Stimulated activated naive CD4-positive, alpha-beta T cell (primary cell): ENCODE measurements at places on chromosomes 2 and 18.

DNA sequence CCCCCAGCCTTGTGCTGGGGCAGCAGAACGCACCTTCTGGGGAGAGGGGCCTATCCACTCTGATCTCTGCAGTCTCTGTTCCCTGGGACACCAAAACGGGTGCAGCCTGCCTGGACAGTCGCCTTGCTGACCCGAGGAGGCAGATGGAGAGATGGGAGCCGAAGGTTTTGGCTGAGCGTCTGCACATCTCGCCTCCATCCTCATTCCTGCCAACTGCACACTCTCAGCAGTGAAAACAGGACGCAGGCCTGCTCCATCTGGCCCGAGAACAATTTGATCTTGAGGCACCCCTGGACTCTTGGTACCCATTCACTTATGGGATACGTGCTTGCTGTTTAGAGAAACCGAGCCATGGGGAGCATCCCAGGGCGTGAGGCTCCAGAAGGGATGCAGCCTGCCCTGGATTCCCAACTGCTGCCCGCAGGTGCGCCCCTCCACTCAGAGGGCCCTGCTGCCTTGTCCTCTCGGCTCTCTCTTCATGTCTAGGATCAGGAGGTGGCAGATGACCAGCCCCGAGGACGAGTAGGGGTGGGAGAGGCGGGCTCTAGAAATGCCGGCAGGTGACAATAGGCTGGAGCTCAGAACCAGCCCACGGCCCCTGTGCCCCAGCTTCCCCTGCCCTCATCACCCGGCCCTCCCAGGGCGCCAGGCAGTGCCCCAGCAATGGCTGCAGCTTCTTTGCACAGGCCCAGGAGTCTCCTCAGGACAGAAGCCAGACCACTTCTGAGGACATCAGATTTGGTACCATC, 9.1 kb upstream of the SEMA4C start:
- no peak for DNase-seq

- no peak for DNase-seq
Observed at GRCh38 chr18:76791106-76791505, 31.3 kb upstream of the ZNF236 start.

DNA sequence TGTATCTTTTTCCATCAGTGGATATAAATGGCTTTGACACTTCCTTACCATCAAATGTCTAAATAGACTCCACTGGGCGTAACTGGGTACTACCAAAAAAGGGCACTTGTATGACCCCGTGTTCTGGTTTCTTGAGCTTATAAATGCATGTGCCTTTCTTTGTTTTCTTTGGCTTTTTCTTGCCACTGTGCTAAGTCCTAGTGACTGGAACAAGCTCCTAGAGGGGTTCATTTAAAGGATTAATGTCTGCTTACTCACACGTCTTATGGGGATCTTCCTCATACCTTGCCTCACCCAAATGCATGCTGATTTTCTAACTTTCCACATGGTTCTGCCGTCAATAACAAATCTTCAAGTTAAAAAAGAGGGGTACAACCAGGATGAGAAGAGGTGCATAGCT, 19.8 kb upstream of the ZNF532 start:
- no peak for DNase-seq

DNA sequence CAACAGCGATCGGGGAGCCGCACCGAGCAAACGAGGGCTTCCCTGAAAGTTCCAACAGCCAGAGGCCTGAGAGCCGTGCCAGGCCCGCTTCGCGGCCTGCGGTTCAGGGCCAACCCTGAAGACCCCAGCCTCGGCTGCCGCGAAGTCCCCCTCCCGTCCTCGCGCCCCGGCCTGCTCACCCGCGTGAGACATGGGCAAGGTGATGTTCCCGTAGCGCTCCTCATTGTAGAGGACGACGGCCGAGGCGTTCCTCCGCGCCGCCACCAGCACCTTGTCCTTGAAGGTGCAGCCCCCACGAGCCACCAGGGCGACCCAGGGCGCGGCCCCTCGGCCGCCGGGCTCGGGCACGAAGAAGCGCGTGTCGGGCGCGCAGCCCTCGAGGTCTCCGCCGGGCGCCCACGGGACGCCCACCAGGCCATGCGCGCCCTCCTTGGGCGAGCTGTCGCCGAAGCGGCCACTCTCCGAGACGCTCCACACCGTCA, 510 bp downstream of the RNF149 start:
- DNase-seq = peak; percentile 42

DNA sequence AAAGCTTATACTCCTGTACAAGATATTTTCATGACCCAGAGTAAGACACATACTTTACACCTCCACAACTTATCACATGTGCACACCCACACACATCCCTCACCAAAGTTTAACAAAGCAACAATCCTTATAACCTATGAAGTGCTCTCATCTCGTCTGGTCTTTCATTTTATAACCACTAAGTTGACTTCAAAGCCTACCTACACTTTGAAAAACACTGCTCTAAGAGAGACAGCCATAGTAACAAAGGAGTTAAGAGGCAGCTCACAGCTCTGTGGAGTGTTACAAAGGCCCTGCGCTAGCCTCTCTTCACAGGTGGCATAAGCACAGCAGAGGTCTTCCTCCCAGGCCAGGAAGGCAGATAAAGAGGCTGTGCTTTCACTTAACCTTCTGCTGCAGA, 69.7 kb upstream of the TMEM200C start:
- no peak for DNase-seq

GRCh38 chr18:47817017-47817794, 113.3 kb downstream of the SMAD2 start:
- no peak for DNase-seq

GRCh38 chr2:139165041-139165440, 384.9 kb upstream of the NXPH2 start:
- no peak for DNase-seq

GRCh38 chr2:191869178-191869577, 22.3 kb upstream of the CAVIN2 start:
- no peak for DNase-seq

GRCh38 chr2:173898996-173899395, 66.2 kb downstream of the SP3 start:
- no peak for DNase-seq

GRCh38 chr2:127105656-127106456, 1.1 kb downstream of the BIN1 start:
- DNase-seq = no peak

- DNase-seq = no peak
Observed at GRCh38 chr2:240467149-240467642, 31.7 kb downstream of the GPC1 start.

DNA sequence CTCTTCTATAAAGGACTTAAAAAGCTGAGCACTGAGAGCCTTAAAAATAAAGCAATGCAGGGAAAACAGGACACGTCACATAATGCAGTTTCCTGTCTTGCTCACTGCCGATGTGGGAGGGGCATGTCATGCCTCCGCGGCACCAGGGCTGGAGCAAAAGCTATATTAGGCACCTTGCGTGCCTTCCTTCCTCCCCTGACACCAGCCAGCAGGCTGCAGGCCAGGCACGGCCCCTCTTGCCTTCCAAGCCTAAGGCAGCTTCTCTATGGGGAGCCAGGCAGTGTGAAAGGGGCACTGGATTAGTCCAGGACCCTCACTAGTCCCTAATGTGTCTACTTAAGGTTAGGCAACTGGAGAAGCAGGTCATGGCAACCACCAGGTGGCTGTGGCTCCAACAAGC, 26.3 kb downstream of the MRPL35 start:
- peak; percentile 43 for DNase-seq

- DNase-seq = no peak
Observed at GRCh38 chr18:12334863-12335262, 26.8 kb downstream of the TUBB6 start.

DNA sequence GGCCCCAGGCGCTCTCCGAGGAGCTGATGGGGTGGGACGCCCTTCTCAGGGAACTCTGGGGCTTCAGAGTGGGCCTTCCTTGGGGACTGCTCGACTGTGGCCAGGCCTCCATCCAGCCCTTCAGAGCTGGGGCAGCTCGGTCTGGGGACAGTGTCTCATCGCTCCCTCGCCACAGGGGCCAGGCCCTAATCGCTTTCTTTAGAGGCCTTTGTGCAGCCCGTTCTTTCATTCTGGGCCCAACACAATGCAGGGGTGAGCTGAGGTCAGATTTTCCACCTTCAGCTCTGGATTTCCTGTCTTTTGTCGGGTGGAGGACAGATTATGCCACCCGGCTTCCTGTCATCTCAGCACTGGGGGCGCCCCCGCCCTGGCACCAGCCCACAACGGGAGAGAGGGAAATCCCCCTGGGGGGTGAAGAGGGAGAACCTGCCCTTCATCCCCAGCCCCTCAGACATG, 25.2 kb downstream of the MYCN start:
- DNase-seq = no peak

- DNase-seq = no peak
Observed at GRCh38 chr2:85613717-85614515, 2.0 kb upstream of the C2orf68 start.

- DNase-seq = no peak
Observed at GRCh38 chr2:27042159-27042661, 9.3 kb upstream of the AGBL5 start.

GRCh38 chr2:234286118-234286598, 210.7 kb downstream of the ARL4C start:
- no peak for DNase-seq

GRCh38 chr2:45728458-45728942, 77.0 kb downstream of the PRKCE start:
- no peak for DNase-seq

DNA sequence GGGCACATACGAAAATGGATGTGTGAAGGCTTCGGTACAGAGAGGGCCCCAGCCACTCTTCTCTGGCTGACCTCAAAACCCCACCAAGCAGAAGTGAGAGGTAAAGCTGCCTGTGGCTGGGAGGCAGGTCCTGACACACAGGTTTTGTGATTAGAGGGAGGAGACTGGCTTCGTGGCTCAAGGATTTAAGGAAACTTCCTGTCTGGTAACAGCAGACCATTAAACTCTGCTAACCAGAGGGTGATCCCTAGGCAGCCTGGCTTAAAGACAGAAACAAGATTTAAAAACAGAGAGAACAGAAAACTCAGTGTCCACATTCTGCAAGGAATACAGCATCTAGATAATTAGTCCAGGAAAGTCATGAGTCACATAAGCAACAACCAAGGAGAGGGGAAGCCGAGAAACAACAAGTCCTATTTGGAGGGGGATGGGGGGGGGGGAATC, 101.9 kb downstream of the NFATC1 start:
- no peak for DNase-seq

- DNase-seq = no peak
Observed at GRCh38 chr2:235564884-235565530, 71.2 kb downstream of the AGAP1 start.

GRCh38 chr2:102209474-102209873, 22.7 kb downstream of the IL1RL2 start:
- no peak for DNase-seq

DNA sequence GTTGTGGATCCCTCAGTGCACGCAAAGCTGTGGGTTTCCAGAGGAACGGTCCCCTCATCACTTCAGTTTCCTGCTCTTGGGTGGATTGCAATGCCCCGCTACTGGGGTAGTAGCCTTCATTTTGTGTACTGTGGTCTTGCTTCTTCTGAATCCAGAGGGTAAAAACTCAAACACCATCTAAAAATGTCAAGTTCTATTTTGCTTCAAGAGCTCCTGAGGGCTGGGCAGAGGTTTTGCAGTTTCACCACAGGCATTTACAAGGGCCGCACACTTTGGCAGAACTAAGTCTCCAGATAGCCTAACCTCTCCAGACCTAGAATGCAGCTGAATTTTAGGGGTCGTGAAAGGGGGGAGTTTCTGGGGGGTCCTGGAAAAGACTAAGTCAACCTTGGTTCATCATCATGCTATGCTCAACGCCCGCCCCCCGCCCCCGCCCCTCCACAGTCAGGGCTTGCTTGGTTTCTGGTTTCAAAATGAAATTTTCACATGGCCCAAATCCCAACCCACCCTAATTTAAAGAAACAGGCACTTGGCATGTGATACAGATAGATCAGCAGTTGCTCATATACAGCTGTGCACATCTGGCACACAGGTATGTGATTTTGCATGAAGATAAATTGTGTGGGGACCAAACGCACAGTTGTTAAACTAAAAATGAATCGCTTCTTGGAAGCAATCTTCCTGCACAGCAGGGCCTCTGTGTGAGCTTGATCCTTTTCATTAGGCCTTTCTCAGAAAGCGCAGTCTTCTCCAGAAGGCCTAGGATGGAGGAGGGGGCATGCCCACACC, 329.6 kb downstream of the OSR1 start:
- no peak for DNase-seq

GRCh38 chr2:188571543-188572303, 280.0 kb downstream of the GULP1 start:
- DNase-seq = no peak

- DNase-seq = no peak
Observed at GRCh38 chr2:46252891-46253659, 44.1 kb upstream of the EPAS1 start.

- DNase-seq = no peak
Observed at GRCh38 chr2:165462443-165462842, 7.1 kb upstream of the CSRNP3 start.

- no peak for DNase-seq
Observed at GRCh38 chr2:234136461-234136860, 86.0 kb downstream of the SPP2 start.

- DNase-seq = no peak
Observed at GRCh38 chr2:192047315-192048107, 147.2 kb downstream of the TMEFF2 start.

- DNase-seq = no peak
Observed at GRCh38 chr2:222707102-222707688, 35.7 kb downstream of the MOGAT1 start.

GRCh38 chr2:79511320-79511951, 1.4 kb upstream of the CTNNA2 start:
- DNase-seq = no peak

DNA sequence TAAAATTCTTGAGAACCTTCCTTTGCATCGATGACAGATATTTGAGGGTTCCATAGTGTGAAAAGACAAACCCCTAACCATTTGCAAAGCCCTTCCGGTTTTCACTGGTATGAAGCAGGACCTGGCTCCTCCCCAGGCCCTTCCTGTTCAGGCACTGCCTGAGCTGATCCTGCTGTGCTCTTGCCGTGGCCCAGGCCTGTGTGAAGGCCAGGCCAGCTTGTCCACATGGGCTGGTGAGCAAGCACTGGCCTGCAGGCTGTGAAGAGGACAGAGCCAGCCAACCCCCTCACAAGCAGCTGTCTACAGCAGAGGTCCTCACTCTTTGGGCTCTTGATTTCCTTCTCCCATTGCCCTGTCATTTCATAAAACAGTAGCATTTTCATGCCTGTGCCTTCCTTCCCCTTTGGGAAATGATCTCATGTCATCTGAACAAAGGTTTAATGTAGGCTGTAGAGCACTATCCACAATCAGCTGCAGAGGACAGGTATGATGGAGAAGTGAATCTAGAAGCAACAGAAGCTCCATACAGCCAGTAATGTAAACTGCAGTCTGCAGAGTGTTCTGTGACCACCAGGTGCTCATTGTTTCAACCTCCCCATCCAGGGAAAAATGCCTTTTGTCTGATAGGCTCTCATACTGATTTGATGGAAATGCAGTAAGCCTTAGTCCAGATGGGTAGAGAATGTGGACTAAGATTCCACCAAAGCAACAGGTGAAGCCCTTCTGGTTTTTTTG, 19.8 kb downstream of the MPHOSPH10 start:
- no peak for DNase-seq

- DNase-seq = no peak
Observed at GRCh38 chr18:77146249-77147080, 13.9 kb upstream of the MBP start.

DNA sequence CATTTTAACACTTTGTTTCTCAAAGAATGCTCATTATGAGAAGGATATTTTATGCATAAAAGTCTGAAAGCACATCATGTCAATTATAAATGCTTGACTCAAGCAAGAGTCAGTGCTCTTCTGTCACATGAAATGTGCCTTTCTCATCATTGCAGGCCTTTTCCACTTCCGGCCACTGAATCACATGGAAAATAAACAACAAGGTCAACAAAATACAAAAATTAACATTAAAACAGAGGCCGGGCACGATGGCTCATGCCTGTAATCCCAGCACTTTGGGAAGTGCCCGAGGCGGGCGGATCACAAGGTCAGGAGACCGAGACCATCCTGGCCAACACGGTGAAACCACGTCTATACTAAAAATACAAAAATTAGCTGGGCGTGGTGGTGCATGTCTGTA, 480.6 kb downstream of the SPAG16 start:
- no peak for DNase-seq
